GM12891 (cell line): ENCODE measurements at places on chromosomes 12 and 14.

GRCh38 chr14:78232231-78233000 is 62.2 kb downstream of the NRXN3 start:
- no peak for DNase-seq

DNA sequence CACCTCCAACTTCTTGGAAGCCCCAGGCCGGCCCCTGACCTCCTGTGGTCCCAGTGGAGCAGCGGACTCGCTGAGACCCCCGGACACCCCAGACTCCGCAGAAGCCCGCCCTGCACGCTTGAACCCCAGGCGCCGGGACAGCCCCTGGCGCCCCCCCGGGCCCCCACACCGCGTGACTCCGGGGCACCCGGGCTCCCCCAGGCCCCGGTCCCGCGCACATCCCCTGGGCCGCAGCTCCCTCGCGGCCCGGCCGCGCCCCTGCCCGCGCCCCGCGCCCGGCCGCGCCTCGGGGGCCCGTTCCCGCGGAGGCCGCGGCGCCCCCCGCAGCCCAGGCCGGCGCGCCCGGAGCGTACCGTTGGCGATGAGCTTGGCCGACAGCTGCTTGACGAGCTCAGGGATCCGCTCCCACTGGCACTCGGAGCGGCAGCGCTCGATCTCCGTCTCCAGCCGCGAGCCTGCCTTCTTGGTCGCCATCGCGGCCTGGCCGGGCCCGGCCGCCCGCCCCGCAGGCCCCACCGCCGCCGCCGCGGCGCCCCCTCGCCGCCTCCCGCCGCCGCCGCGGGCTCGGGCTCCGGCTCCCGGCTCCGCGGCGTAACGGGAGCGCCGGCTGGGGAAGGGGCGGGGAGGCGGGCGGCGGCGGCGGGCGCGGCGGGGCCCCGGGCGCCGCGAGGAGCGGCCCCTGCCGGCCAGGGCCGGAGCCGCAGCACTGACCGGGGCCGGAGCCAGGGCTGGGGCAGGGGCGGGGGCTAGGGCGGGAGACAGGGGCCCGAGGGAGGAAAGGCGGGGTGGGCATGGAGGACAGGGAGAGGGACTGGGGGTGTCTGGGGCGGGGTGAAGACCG is at the start of gene TTC7B:
Gene TTC7B (minus strand): TSS at position 609 of the 841 bp plus-strand sequence. CDS start 135 bp downstream, at position 474.
- DNase-seq: peak; percentile 80

DNA sequence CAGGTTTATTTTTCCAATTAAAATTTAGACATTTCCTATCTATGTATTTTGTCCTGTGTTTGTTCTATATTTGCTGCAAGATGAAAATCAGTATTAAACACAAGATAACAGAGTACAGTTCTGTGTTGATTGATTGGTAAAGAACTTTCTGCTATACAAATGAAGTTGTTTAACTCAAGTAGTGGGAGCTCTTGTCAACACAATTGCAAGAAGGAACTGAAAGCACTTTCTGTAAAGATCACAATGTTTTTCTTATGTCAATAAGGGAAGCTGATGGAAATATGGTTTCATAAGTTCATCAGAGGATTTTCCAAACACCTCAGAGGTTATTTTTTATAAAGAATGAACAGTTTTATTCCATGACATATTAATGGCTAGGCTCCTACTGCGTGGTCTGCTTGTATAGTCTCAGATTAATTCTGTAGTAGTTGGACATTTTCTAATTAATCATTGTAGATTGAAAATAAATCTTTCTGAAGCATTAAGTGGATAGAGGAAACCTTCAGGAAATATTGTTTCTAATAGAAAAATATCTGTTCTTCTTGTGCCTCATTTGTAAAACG is 379.5 kb downstream of the LRFN5 start:
- DNase-seq: no peak

- DNase-seq: no peak
Measured at GRCh38 chr12:89080793-89081465, 271.4 kb downstream of the DUSP6 start.

GRCh38 chr12:75982169-75982564 is 49.4 kb downstream of the PHLDA1 start:
- DNase-seq: no peak

DNA sequence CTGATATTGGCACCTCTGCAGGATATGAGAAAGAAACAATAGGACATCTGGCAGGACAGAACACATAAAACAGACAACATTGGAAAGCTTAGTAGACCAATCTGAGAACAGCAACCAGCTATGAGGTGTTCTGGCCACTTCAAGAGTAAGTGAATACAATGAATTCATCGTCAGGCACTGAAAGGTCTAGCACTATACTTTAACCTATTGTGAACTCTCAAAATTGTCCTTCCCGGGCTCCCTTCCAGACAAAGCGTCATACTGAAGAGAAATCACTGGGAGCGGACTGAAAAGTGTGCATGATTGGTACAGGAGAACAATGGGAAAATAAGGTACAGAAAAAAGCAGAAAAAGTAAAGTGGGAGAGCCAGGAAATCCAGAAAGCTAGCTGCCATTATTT is 75.8 kb downstream of the LRP6 start:
- DNase-seq: no peak

DNA sequence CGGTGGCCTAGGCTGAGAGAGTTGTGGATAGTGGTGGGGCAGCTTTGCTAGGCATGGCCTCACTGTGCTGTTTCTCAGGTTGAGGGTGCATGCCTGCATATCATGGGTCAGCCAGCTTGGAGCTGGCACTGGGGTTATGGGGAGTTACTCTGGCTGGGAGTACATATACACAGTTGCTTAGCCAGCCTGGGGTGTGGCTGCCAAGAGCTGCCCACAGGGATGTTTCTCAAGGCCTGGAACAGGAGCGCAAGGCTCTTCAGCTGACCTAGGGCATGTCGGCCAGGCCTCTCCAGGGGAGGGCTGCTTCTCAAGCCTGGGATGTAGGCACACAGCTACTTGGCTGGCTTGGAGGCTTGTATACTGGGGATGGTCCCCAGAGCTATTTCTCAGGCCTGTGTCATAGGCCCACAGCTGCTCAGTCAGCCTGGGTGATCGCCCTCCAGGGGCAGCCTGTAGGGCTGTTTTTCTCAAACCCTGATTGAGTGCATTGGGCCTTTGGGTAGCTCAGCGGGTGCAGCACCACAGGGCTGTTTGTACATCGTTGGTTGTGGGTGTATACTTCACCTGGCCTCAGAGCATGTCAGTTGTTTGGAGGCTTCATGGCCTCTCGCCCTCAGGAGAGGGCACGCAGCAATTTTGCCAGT is 114.9 kb downstream of the METTL25 start:
- no peak for DNase-seq

- DNase-seq: no peak
Measured at GRCh38 chr14:103095210-103095778, 769 bp downstream of the EXOC3L4 start.

DNA sequence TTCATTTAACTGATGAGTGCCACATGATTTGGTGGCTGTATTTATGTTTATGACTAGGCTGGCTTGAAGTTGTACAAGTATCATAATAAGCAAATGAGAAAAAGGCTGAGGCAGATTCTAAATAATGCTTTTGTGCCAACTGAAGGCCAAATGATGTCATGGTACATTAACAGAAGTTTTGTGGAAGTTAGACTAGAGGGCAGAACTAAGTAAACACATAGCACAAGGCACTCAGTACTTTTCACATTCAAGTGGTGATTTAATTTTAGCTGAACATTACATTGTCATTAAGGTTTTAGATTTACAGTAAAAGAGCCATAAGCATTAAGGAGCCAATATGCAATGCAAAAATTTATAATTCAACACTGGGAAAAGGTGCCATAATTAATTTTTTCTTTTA is 21.1 kb downstream of the PPP1CC start:
- DNase-seq: no peak

GRCh38 chr12:93798279-93799151 is 121.3 kb downstream of the CRADD start:
- DNase-seq: no peak

GRCh38 chr14:98227000-98227726 is 1044.8 kb downstream of the BCL11B start:
- DNase-seq: peak; percentile 11

- DNase-seq: no peak
Measured at GRCh38 chr12:30928356-30929244, 2.1 kb downstream of the TSPAN11 start.

- DNase-seq: peak; percentile 21
Measured at GRCh38 chr14:104893435-104894207, 28.6 kb downstream of the CEP170B start.

DNA sequence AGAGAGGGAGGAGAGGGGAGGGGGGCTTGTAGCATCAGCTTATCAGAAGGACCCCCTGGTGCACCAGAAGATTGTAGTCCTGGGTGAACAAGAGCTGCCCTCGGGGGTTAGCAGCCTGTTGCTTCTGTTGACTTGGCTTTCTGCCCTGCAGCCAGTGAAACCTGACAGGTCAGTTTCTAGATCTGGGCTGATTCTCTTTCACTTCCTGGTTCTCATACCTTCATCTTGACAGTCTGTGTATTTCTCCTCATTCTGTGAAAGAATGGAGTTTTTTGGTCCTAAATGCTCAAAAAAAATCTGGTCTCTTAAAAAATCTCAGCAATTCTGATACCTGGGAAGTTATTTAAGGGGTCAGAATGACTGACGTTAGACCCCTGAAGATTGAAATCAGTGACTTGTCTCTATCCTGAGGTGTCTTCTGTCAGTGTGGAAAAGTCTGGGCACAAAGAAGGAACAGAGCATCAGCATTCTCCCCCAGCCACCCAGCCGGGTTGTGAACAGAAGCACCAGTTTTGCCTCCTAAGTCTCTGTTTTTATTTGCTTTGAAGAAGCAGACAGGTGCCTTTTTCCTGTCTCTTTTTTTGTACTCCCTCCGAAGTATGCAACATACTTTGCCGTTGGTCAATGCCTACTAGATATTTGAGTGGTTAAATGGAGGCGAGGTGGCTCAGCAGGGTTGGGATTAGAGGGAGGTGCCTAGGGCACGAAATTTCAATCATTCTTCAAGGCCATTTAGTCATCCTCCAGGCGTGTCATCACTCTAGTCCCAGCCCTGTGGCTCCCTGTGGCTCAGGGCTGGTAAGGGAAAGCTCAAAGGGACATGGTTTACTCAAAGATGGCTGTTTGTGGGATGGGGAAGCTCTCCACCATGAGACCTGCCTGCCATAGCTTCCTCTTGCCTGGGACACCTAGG is 24.0 kb downstream of the TTC9 start:
- peak; percentile 27 for DNase-seq

DNA sequence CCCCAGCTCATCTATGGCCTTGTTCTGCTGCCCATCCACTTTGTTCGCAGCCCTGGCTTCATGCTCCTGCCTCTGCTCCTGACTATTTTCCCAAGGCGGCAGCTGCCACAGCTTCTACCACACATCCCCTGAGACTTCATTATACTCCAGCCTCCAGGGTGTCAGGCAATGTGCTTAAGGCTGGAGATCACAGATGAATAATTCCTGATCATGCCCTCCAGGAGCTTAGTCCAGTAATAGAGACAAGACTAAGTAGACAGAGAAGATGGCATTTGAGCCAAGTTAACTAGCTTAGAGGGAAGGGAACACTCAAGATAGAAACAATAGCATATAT is 7.1 kb downstream of the TAPBPL start:
- no peak for DNase-seq

DNA sequence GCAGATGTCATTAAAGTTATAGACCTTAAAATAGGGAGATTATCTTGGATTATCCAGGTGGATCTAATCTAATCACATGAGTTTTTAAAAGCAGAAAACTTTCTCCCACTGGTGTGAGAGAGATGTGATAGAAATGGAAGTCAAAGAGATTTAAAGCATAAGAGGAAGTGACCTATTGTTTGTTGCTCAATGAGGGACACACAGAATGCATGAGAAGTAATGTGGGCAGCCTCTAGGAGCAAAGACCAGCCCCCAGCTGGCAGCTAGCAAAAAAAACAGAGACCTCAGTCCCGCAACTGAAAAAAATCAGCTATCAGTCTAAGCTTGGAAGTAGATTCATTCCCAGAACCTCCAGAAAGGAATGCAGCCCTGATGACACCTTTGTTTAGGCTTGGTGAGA is 24.6 kb upstream of the ANP32D start:
- DNase-seq: no peak

DNA sequence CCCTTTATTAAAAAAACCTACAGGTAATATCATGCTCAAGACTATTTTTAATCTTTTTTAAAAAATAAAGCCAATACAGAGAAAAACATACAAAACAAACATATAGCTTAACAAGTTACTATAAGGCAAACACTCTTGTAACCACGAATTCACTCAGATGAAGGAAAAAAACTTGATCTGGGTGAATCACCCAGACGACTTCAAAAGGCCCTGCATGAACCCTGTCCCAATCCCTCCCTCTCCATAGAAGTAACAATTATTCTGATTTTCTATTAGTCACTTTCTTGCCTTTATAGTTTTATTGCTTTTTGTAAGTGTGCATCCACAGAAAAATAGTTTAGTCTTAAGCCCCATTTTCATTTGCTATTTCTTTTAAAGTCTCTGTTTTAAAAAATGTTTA is 72.6 kb downstream of the LRP6 start:
- no peak for DNase-seq

DNA sequence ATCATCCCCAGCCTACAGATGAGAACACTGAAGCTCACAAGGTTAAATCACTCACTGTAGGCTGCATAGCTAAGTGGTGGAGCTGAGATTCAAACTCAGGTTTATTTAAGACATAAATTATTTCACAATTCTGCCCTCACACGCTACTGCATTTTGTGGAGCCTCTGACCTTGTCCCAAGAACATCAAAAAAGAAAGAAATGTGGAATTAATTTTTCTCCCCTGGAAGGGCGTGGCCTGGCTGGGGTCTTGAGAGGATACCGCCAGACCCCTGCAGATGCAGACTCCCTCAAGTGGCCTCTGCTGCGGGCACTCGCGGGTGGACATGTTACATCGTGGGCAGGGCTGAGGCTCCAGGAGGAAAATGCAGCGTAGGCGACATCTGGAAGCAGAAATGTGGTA is 40.6 kb downstream of the LTBP2 start:
- DNase-seq: no peak

DNA sequence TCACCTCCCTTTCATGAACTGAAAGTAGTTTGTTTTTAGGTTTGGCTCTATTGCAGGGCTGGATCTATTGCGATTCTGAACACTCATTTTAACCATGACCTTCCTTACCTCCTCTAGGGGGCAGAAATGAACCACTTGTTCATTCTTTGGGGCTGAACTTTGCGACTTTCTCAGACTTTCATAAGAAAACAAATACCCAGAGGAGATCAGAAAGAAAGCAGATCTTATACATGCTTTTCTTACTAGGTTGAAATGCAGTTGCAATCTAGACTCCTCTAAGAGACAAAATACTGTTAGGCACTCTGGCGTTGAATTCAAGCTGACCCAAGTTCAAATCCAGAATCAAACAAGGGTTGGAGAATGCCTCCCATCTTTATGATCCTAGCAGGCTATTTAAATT is 32.6 kb upstream of the PLEKHG3 start:
- no peak for DNase-seq

- no peak for DNase-seq
Measured at GRCh38 chr14:55303691-55304145, 32.5 kb downstream of the FBXO34 start.

DNA sequence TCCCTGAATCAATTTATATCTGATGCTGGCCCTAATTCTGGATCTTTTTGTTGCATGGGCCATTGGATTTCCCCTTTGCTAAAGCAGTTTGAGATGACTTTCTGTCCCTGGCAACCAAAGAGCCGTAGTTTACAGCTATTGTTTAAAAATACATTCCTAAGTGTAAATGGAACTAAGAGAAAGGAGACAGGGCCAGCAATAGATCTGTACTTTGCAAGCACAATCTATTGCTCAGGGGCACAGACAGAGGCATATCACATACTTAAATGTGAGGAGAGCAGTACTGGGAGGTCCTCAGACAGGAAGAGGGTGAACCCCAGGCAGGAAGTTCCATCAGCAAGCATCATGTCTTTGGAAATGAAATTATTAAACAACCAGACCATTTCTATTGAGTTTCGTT is 126.6 kb downstream of the ZFP36L1 start:
- no peak for DNase-seq
